ENCODE measurements at places on chromosomes 5 and 9. TPM values are rescaled to one million over a fixed set of nuclear protein-coding genes. Genes with fewer than 3 reads are reported as not detected.

RHOBTB3 gene
- total RNA-seq = 8.7 TPM

LCN1 gene
- not detected for total RNA-seq

PAEP gene
- total RNA-seq = 0.41 TPM

FAM221B gene
- total RNA-seq = not detected

CAMSAP1 gene
- total RNA-seq = 24.4 TPM

RPL37 gene
- 2,818 TPM for total RNA-seq

PAXX gene
- total RNA-seq = 76.8 TPM

PCDHB3 gene
- total RNA-seq = 0.05 TPM

PCDHA3 gene
- total RNA-seq = 0.78 TPM

ADRB2 gene
- 0.67 TPM for total RNA-seq

CCDC192 gene
- not detected for total RNA-seq

SCGB3A2 gene
- total RNA-seq = not detected

PCDHGA4 gene
- 0.08 TPM for total RNA-seq

CER1 gene
- total RNA-seq = not detected

LRRC19 gene
- not detected for total RNA-seq

ETF1 gene
- total RNA-seq = 131 TPM

ABCA2 gene
- total RNA-seq = 27.7 TPM

RASGEF1C gene
- total RNA-seq = 0.09 TPM

PSD2 gene
- not detected for total RNA-seq

ITGA1 gene
- 1.4 TPM for total RNA-seq

RORB gene
- not detected for total RNA-seq

WDR38 gene
- not detected for total RNA-seq

IL7R gene
- 0.19 TPM for total RNA-seq

LRRC26 gene
- 1.2 TPM for total RNA-seq

SPTAN1 gene
- 148 TPM for total RNA-seq

SPINK6 gene
- 0.49 TPM for total RNA-seq

CTSV gene
- 13.4 TPM for total RNA-seq

FAM81B gene
- total RNA-seq = not detected

SLC34A1 gene
- not detected for total RNA-seq

ZDHHC11B gene
- 1.6 TPM for total RNA-seq

MORN5 gene
- total RNA-seq = not detected

PTPRD gene
- 0.16 TPM for total RNA-seq

OLFM1 gene
- 10.3 TPM for total RNA-seq

QRFP gene
- not detected for total RNA-seq

PCDHGA1 gene
- total RNA-seq = 0.31 TPM

BRD8 gene
- 46.8 TPM for total RNA-seq

PCDHGB3 gene
- total RNA-seq = 0.22 TPM

CD72 gene
- total RNA-seq = 0.13 TPM

DNAJC18 gene
- total RNA-seq = 5.1 TPM

PCDHB13 gene
- 0.07 TPM for total RNA-seq

Measured in A549 treated with GW870086 at 1 μM for 4 hours (cell line).